ENCODE measurements at places on chromosomes 3 and 15.

- DNase-seq: no peak
These were observed 53.1 kb downstream of the TRANK1 start for GRCh38 chr3:36891701-36892160.

DNA sequence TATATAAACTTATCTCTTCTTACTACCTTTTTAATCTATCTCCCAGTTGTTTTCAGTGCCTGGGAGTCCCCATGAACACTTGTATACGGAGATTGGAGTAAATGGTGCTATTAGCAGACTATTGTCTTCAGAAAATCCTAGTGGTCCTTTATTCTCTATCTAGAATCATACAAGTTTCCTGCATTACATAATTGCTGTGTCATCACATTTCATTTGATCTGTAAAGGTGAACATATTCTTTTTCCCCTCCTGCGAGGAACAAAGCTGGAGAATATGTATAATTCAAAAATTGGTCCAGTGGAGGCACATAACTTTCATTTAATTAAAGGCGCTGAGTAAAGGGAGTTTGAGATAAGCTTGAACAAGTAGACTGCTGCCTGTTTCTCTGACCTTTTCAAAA is 324.8 kb downstream of the FEZF2 start:
- DNase-seq: no peak

GRCh38 chr3:70856414-70857162 is 544.1 kb upstream of the MDFIC2 start:
- no peak for DNase-seq

GRCh38 chr3:34200576-34200975 is 402.1 kb downstream of the PDCD6IP start:
- DNase-seq: no peak

- no peak for DNase-seq
These were observed 23.3 kb upstream of the NFKBIZ start for GRCh38 chr3:101825904-101826445.

- peak; percentile 5 for DNase-seq
These were observed 175.8 kb downstream of the FOXB1 start for GRCh38 chr15:60179786-60180391.

DNA sequence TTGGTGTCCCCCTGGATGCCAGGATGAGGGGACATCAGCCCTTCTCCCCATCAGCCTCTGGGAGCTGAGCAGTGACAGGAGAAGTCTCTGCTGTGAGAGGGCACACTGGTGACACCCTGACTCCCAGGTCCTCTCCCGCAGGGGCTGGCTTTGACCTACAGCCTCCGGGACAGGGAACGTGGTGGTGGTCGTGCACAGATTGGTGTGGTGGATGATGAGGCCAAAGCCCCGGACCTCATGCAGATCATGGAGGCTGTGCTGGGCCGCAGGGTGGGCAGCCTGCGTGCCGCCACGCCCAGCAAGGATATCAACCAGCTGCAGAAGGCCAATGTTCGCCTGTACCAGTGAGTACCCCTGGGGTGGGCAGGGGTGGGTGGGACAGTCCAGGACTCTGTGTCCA is 6.8 kb downstream of the VILL start:
- no peak for DNase-seq
